ENCODE measurements at places on chromosomes 3 and 15. TPM values are rescaled to one million over a fixed set of nuclear protein-coding genes. Genes with fewer than 3 reads are reported as not detected.
A peak's percentile ranks its signal among the peaks of the same experiment; 100 is the strongest.

The ZPLD1 gene
- total RNA-seq, result not detected

- DNase-seq, result no peak
Measured at GRCh38 chr15:67181221-67181639, 73.2 kb downstream of the AAGAB start.

The BNC1 gene
- total RNA-seq, result not detected

DNA sequence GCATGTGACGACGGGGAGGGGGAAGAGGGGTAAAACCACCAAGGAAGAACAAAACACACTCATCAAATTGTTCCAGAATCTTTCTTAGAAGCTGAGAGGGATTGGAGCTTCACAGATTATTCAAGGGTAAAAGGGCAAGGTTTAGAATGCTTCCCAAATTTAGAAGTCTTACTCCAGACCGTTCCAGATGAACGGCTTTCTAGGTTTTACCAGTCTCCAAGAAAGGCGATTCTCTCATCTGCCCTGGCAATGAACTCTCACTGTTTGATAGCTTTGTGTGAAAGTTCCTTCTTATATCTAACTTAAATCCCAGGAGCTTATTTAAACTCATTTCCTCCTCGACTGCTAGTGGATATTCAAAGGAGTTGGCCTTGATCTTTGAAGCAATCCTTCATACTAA, 124.3 kb upstream of the PRICKLE2 start:
- no peak for DNase-seq

GRCh38 chr3:174153871-174154270, 705.3 kb upstream of the NAALADL2 start:
- peak; percentile 25 for DNase-seq

- DNase-seq, result peak; percentile 47
Measured at GRCh38 chr15:38440353-38441129, 13.4 kb upstream of the FAM98B start.

The GOLGA8M gene
- not detected for total RNA-seq

- DNase-seq, result peak; percentile 56
Measured at GRCh38 chr15:38002883-38003477, 68.5 kb downstream of the TMCO5A start.

DNA sequence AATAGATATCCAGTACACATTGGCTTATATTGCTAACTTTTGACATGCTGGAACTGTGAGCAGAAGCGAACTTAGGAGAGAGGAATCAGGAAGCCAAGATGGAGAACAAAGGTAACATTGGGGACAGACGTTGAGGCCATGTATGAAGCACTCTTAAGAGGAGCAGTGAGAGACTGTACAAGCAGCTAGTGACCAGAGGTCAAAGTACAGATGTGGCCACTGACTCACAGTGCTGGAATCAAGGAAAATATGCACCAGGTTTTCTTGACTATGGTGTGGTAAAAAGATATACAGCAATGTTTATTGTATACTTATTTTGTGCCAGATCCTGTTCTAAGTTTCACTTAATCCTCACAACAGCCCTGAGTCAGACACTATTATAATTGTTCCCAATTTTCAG, 2.0 kb upstream of the IL20RB start:
- DNase-seq, result peak; percentile 98

DNA sequence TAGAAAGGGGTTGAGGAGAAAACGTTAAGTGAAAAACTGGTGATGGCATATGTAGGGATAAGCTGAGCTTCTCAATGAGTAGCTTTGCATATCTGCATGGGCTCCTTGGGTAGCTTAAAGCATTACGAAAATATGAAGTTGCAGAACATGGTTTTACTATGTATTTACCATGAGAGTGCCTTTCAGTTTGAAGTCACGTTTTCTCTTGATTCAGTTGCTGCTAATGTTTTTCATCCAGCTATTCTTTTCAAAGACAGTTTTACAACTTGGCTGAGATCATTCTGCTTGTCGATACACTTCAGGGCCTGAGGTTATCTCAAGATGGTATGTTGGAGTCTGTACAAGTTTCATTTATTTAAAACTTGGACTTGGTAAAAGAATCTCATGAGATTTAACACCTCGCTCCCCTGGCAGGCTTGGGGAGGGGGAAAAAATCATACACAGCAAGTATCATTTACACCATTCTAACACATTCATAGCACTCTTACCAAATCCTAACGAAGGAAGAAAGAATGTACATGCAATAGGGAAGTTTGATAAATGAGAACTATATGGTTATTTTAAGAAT, 103.3 kb upstream of the CMC1 start:
- no peak for DNase-seq

GRCh38 chr15:31482122-31482922, 155.7 kb downstream of the KLF13 start:
- no peak for DNase-seq

The PLSCR5 gene
- total RNA-seq, result not detected

The C3orf33 gene
- 1.7 TPM for total RNA-seq

GRCh38 chr3:150061288-150062024, 90.8 kb upstream of the PFN2 start:
- DNase-seq, result no peak

- no peak for DNase-seq
Measured at GRCh38 chr3:128178782-128179483, 25.7 kb downstream of the EEFSEC start.

- DNase-seq, result no peak
Measured at GRCh38 chr3:65677486-65678010, 361.2 kb downstream of the MAGI1 start.

- no peak for DNase-seq
Measured at GRCh38 chr3:179416681-179417080, 34.6 kb downstream of the GNB4 start.

The TAGLN3 gene
- 3.2 TPM for total RNA-seq

GRCh38 chr3:114323546-114324254, 29.9 kb downstream of the TIGIT start:
- DNase-seq, result no peak

GRCh38 chr3:35679409-35680080, 40.2 kb downstream of the ARPP21 start:
- no peak for DNase-seq

GRCh38 chr3:167823738-167824137, 88.2 kb downstream of the SERPINI1 start:
- no peak for DNase-seq

GRCh38 chr3:165754219-165755007, 82.8 kb downstream of the BCHE start:
- DNase-seq, result no peak

The ZBTB47 gene
- 5.5 TPM for total RNA-seq

- no peak for DNase-seq
Measured at GRCh38 chr15:48253172-48253571, 47.1 kb downstream of the SLC12A1 start.

GRCh38 chr3:86950717-86951116, 40.2 kb downstream of the VGLL3 start:
- DNase-seq, result no peak

GRCh38 chr15:41822471-41822870, 5.4 kb upstream of the JMJD7 start:
- DNase-seq, result no peak

- DNase-seq, result no peak
Measured at GRCh38 chr3:122021811-122022401, at the start of gene ILDR1. ILDR1 (minus strand) TSS chr3:122022247; CDS start chr3:122022077, 170 bp downstream.

DNA sequence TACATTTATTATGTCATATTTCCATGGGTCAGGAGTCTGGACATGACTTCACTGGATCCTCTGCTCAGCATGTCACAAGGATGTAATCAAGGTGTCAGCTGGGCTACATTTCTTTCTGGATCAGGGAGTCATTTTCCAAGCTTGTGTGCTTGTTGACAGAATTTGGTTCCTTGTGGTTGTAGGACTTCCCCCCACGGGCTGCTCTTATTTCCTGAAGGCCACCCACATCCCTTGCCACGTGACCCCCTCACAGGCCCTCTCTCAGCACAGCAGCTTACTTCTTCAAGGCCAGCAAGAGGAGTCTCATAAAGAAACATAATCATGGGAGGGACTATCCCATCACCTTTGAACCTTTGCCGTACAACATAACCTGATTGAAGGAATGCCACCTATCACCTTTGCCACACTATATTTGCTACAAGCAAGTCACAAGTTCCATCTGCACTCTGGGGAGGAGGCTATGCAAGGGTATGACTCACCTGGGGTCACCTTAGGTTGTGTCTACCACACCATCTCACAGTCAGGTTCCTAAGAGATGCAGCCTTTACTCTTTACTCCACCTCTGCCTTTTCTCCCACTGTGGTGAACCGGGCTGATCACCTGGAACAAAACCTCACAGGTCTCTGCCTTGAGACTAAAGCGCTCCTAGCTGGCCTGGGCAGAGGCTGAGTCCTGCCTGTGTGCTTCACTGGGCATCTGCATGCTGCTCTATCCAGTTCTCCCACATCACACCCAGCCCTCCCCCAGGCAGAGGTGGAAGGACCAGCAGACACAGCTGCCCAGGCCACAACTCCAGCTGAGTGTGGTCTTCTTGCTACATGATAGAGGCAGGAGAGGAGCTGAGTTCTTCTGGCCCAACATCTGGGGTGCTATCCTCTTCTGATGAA, 13.5 kb downstream of the RAB6B start:
- DNase-seq, result peak; percentile 22

GRCh38 chr3:140343211-140344081, 334.4 kb upstream of the TRIM42 start:
- DNase-seq, result no peak

DNA sequence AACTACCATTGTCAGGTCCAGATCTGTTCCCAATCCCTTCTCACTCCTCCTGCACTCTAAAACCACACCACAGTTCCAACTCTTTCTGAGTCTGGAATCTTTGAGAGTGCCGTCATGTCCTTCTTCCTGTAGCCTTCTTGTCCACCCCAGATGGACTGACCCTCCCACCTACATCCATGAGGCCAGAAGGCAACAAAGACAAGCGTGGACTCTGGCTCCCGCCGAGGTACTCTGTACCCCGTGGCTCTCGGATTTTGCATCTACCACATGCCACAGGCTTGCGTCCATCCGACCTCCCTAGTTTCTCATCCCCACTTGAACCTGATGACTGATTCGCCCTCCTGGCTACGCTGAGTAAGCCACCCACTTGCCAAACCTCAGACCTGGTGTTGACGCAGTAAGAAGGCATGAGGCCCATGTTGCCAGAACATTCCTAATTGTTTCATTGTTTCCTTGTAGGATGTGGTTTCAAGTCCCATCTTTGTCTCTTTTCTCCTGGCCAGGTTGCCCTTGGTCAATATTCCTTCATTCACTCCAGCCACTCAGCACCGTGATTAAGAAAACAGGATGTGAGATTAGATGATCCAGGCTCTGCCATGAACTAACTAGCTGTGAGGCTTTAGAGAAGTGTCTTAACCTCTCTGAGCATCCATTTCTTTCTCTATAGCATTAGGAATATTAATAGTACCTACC, 1.1 kb upstream of the ZBTB38 start:
- peak; percentile 100 for DNase-seq

GRCh38 chr3:123026565-123027291, 835 bp downstream of the SEMA5B start:
- no peak for DNase-seq

- DNase-seq, result peak; percentile 24
Measured at GRCh38 chr15:28885630-28886430, at the start of gene APBA2. APBA2 (plus strand) TSS chr15:28885974; CDS start chr15:29053885, 167,911 bp downstream.

DNA sequence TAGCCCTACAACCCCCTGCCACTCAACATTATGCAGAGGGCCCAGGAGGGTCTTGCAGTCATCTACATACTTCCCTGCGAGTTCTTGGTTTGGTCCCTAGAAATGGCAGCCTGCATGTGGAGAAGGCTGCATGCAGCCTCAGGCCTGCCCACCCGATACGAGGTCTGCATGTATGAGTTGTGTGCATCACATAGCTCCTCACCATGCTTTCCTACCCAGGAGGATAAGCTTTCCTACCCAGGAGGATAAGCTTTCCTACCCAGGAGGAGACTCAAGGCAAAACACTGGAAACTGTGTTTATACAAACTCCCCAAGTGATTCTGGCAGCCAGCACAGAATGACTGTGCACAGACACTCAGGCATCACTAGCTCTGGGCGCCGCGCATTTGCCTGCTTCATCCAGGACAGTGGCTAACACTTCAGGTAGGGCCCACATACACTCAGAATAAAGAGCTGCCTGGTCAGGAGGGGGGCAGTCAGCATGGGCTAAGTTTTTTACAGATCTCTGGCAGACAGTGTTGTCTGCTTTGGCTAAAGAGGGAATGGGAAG, 187.7 kb downstream of the THSD4 start:
- DNase-seq, result no peak

- no peak for DNase-seq
Measured at GRCh38 chr3:186643493-186643892, 3.3 kb downstream of the FETUB start.

DNA sequence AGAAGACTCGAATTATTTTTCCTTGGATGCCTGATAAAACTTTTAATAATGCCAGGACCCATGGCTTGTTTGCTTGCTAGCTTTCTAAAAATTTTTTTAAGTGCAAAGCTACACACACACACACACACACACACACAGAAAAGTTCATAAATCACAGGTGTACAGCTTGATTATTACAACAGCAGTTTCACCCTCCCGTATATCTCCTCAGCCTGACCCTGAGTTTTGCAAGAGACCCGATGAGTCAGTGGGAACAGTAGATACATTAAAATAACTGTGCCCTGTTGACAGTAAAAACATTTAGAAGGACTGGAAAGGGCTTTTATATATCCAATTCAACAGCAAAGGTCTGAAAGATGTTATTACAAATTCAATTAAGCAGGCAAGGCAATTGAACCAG, 46.7 kb downstream of the EMC4 start:
- DNase-seq, result peak; percentile 72
